ENCODE measurements at places on chromosomes 6 and 20.

- no peak for DNase-seq
Observed at GRCh38 chr6:129177801-129178200, 294.9 kb downstream of the LAMA2 start.

DNA sequence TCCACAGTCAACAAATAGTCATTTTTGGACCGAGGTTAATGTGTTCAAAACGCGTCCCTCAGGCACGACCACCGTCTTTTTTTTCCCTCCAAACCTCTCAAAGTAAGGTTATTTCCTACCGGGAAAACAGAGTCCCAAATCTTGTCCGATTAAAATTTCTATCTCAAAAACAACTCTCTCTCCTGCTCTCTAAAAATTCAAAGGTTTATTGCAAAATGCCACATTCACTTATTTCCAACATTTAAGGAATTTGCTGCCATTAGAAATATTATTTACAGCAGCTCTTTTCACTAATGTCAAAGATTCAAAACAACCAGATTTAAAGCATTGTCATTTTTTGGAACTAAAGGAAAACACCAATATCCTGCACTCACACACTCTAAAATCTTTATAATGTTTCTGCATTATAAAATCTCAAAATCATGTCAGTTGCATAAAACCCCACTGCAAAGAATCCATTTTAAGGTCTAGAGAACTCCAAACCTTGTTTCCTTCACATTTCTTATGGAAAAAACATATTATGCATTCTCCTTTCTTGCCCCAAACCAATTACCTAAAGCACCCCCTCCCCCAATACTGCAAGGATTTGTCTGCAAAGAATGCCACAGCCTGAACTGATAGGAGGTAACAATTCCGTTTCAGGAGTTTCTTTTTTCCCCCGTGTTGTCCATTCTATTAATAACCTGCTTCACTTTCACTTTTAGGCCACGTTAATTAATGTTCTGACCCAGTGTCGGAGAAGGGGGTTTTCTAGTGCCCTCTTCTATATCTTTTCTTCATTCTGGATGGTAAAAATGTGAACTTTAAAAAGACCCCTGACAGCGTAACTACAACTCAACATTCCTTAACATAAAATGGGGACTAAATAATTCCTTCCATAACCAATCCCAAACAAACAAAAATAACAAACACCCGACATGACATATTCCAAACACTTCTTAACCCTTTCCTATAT, 1.4 kb downstream of the NRN1 start:
- DNase-seq, result no peak

DNA sequence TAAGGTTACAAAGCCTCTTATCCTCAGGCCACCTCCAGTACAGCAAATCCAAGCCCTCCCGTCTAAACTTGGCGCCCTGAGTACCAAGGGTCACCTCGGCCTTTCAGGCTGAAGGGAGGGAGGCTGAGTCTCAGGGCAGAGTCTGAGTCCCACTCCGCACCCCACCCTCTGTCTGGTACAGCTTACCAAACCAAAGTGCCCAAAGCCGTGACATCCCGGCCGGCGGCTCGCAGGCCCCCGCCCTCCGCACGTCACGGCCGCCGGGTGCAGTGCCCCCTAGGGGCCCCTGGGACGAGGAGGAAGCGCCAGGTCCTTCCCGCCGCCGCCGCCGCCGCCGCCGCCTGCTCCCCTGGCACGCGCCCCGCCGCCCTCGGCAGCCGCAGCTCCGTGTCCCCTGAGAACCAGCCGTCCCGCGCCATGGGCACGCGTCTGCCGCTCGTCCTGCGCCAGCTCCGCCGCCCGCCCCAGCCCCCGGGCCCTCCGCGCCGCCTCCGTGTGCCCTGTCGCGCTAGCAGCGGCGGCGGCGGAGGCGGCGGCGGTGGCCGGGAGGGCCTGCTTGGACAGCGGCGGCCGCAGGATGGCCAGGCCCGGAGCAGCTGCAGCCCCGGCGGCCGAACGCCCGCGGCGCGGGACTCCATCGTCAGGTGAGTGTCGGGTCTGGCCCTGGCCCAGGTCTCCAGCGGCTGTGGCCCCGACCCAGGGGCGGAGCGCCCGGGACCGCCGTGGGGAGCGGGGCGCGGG, at the start of gene MTHFD1L:
TSS of gene MTHFD1L (plus strand) at position 297 of the 741 bp plus-strand sequence. CDS start at position 418, 121 bp downstream.
- peak; percentile 43 for DNase-seq

DNA sequence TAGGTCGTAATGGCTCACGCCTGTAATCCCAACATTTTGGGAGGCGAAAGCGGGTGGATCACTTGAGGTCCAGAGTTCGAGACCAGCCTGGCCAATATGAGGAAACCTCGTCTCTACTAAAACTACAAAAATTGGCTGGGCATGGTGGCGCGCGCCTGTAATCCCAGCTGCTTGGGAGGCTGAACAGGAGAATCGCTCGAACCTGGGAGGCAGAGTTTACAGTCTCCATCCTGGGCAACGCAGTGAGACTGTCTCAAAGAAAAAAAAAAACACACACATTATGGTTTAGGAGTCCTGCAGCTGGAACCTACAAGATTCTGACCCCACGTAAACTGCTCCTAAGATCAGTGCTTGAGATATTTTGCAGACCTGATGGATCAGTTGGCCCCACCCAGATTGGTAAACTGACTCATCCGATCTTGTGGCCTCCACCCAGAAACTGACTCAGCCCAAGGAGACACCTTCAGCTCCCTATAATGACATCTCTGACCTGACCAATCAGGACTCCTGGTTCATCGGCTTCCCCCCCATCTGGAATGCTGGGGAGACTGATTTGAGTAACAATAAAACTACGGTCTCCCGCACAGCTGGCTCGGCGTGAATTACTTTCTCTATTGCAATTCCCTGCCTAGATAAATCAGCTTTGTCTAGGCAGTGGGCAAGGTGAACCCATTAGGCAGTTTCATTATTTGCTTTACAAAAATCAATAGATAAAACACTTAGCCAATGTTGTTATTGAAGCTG, 96.2 kb upstream of the BTN3A2 start:
- no peak for DNase-seq

DNA sequence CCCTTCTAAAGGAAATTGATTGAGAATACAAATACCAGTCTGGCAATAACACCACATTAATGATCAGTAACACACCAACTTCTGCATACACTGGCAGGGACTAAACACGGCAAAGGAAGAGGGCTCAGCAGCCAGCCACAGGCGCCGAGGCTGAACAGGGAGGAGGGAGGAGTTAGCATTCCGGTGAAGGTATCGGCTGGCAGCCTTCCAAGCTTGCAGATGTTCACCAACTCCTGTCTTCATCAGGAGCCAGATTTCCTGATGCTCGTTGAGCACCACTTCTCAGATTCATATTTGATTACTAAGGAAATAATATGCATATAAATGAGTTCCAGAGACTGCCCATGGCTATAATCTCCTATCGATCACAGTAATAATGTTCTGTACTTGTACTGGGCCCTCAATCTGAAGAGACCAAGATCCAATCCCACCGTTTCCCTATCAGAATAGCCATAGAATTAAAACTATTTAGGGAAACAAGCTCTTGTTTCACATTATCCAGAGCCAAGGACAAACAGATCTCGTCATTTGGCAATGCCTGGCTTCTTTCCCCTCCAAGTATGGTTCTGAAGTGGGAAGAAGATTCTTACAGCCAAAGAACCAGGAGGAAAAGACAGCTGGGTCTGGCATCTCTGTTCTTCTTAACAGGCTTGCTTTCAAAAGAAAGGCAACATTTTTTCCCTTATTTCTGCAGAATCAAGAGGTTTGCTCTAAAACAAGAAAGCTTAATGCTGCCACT, 42.2 kb downstream of the GFOD1 start:
- DNase-seq, result no peak

DNA sequence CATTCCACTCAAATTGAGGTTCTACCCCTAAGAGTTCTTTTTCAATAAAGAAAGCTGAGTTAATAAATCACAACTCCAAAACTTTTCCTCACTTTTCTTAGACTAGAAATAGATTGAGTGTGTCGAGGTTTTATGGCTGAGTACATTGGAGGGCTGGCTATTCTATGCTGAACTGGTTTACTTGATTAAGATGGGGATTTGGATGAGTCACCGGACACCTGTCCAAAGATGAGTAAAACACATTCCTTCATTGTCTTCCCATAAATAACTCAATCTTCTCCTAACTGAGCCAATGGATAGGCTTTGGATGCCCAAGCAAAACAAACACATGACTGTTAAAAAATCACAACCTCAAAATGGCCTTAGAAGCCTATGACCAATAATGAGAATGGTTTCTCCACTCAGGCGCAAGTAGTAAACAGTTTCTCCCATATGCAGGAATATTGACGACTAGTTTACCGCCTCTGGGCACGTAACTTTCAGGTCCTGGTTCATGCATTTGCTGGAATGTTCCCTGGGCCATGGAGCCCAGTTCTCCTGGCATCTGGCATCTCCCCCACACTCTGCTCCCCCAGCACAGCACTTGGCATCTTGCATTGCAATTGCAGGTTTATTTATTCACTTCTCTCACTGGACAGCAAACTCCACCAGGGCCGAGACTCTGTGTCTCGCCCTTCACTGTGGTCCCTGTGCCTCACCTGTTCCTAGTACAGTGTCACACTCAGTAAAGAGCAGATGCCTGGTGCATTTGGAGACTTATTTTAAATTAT, 43.9 kb downstream of the BCAS1 start:
- DNase-seq, result no peak

GRCh38 chr6:14789996-14790395, 455.9 kb upstream of the JARID2 start:
- DNase-seq, result no peak

- DNase-seq, result no peak
Observed at GRCh38 chr6:4380881-4381281, 245.5 kb upstream of the ECI2 start.

- no peak for DNase-seq
Observed at GRCh38 chr6:136235233-136235564, 14.9 kb downstream of the MTFR2 start.
